ENCODE measurements at places on chromosomes 16 and 17.
A peak's percentile ranks its signal among the peaks of the same experiment; 100 is the strongest.

- no peak for DNase-seq
These were observed 165.4 kb downstream of the PRKCA start for GRCh38 chr17:66467766-66468165.

GRCh38 chr16:17345043-17345442 is 125.7 kb downstream of the XYLT1 start:
- DNase-seq = no peak

- DNase-seq = no peak
These were observed 5.0 kb downstream of the KCNH6 start for GRCh38 chr17:63528183-63528582.

- DNase-seq = no peak
These were observed 430 bp downstream of the TSEN54 start for GRCh38 chr17:75516619-75517296.

DNA sequence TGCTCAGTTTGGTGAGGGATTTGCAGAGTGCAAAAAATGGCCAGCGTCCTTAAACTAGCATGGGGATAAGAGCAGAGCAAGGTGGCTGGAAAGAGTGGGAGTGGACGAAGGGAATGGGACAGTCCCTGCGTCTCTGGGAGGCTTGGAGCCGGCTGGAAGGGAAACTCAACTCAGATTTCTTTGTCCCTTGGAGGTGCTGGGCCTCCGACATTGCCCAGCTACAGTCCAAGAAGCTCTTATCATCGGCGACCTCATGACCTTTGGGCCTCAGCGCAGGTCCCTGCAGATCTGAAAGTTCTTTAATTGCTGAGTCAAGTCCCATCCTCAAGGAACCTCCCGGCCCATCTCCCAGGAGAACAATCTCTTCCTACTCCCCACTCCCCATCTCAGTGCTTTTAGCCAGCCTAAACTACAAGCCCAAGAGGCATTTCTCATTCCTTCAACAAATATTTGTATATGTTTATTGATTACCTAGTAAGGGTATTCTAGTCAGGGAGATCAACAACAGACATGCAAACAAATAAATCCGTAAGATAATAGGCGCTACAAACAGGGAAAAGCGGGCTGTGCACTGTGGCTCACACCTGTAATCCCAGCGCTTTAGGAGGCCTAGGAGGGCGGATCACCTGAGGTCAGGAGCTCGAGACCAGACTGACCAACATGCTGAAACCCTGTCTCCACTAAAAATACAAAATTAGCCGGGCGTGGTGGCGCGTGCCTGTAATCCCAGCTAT is 985 bp upstream of the TMEM107 start:
- DNase-seq = no peak

DNA sequence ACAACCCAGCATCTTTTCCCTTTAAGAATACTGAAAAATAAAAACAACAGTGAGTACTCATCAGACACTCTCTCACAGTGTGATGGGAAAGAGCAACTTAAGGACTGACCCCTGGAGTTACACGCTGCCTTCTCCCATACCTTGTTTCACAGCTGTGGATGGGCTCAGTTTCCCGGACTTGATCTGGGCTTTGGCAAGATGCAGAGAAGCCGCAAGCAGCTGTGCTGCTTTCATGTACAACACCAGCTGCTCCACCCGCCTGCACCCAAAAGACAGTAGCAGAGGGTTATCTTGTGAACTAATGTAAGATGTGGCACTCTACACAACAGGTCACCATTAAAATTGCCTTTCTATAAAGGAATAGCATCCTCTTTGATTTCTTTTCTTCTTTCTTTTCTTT is 32.7 kb upstream of the ALDH3A1 start:
- DNase-seq = no peak

DNA sequence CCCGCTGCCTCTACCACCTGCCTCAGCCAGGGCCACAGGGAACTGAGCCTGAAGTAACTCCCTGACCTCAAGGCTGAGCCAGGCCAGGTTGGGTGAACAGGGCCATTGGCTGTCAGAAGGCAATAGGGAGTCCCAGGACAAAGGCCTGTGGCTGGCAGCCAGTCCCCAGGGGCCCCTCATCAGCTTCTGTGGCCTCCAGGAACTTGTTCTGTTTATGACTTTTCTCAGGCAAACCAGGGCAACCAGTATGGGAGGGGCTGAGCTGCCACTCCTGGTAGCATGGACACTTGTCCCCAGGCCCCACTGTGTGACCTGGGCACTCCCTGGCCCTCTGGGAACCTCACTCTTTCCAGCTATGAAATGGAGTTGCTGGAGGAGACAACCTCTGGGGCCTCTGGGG is 40.1 kb downstream of the CPNE2 start:
- DNase-seq = no peak

DNA sequence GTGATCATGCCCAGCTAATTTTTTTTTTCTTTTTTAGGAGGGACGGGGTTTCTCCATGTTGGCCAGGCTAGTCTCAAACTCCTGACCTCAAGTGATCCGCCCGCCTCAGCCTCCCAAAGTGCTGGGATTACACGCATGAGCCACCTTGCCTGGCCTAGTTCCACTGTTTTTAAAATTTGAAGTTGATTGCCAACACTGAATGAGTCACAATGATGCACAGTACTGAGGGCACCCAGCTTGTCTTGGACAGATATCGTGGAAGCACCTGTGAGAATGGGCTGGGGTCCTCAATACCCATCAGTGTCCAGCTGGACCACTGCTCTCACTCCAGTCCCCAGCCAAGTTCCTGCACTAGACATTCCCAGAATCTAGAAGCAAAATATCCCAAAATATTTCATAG is 2.5 kb downstream of the KNOP1 start:
- no peak for DNase-seq

DNA sequence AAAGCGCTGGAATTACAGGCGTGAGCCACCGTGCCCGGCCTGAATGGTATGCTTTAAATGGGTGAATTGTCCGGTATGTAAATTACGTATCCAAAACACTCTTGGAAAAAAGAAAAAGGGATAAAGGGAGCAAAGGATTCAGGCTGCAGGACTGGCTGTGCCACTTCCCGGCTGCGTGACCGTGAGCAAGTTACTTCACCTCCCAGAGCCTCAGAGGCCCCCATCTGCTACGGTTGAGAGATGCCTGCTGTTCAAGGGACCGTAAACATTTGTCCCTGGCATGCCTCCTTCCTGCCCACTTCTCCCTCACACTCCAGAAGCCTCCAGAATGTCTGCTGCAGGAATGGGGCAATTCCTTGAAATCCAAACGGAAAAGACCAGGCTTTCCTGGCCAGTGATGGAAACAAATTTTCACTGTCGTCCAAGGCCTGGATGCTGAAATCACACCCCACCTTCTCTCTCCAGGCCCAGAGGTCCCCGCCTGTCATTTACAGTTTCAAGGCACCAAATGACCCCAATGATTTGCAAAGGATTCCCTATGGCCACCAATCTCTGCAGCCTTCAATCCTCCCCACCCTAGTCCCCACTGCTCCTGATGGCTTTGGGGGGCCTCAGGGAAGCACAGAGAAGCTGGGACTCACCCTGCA is 22.9 kb upstream of the LITAF start:
- DNase-seq = peak; percentile 49

DNA sequence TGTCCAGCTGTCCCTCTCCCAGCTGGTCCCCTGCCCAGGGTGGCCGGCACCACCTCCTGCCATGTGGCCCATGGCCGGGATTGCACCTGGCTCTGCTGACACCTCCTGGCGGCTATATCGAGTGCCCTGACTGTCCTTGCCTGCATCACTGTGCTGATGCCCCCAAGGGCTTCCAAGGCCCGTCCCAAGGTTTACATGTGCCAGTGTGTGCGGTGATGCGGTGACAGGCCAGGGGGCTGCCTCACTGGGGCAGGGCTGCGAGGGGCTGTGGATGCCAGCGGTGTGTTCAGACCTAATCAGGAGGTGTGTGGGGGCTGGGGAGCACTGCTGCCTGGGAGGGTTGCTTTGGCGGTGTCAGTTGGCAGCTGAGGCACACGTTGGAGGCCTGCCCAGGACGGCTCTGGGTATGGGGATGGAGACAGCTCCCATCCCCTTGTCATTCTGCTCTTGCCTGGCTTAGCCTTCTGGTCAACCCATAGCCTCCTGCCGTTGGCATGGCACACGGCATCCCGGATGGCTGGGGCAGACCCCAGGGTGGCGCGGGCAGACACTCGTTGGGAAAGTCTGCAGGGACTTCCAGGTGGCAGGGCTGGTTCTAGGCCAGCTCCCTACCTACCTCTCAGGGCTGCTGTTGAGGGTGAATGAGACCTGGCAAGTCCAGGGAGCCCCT is 5.5 kb downstream of the MAP2K3 start:
- no peak for DNase-seq

DNA sequence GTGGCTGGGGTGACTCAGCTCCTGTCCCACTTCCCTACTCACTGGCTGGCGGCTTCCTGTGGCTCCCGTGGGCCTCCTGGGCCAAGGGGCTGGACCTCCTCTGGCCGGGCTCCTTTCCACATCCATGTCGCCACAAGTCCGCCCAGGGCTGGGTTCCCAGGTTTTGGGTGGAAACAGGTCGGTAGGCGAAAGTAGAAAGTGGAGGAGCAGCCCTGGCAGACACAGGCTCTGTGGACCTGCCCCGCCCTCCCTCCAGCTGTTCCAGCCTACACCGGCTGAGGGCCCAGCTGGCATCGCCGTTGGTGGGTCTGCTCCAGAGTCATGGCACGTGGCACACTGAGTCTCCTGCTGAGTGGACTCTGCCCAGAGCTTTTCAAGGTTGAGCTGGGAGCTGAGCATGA is 28.7 kb downstream of the GSE1 start:
- DNase-seq = no peak

DNA sequence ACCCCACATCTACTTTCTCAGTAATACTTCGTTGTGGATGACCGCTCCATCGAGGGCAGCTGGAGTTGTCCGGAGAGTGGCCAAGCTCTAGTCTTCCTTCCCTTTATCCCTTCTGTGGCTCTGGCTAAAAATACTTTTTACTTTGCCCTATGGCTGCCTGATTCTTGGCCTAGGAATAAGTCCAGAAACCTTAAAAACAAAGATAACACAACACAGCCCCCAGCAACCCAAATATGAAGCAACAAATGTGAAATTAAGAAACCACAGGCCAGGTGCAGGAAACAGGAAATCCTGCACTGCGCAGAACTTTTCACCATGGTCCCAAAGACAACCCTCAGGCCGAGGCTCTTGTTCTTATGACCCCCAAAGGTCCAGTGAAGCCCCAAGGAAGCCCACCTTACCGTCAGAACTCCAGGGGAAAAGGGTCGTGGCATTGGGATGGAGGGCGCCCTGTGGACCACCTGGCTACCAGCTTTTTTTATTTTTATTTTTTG is 26.0 kb downstream of the TK2 start:
- DNase-seq = no peak

DNA sequence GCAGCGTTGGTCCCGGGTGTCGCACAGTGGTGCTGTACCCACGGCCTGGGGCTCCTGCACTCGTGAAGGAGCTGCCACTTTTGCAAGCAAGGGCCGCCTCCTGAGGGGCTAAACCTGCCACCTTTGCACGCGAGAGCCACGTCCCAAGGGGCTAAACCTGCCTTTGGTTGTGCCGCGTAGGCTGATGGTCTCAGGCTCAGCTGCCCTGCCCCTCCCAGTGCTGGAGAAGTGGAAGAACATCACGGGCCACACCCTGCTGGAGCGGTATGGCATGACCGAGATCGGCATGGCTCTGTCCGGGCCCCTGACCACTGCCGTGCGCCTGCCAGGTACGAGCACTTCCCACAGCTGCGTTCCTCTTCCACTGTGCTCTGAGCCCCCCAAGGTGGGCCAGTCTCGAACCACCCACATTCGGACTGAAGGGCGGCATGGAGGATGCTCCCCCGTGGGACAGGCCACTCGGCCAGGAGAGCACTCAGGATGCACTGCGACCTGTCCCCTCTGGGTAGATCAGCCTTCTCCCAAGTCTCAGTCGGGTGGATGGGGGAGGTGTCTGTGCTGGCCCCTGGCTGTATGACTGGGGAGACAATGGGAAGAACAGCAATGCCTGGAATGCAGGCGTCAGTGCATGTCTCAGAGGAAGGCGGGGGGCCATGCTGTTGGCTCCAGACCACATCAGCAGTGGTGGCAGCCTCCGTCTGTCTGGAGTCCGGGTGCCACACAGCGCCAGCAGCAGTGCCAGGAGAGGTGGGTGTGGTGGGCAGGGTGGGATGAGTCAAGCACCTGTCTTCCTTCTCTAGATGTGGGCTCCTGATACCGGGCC is 20.7 kb downstream of the ACSF3 start:
- DNase-seq = no peak
